ENCODE measurements at places on chromosomes 7 and 10.
A peak's percentile ranks its signal among the peaks of the same experiment; 100 is the strongest.

DNA sequence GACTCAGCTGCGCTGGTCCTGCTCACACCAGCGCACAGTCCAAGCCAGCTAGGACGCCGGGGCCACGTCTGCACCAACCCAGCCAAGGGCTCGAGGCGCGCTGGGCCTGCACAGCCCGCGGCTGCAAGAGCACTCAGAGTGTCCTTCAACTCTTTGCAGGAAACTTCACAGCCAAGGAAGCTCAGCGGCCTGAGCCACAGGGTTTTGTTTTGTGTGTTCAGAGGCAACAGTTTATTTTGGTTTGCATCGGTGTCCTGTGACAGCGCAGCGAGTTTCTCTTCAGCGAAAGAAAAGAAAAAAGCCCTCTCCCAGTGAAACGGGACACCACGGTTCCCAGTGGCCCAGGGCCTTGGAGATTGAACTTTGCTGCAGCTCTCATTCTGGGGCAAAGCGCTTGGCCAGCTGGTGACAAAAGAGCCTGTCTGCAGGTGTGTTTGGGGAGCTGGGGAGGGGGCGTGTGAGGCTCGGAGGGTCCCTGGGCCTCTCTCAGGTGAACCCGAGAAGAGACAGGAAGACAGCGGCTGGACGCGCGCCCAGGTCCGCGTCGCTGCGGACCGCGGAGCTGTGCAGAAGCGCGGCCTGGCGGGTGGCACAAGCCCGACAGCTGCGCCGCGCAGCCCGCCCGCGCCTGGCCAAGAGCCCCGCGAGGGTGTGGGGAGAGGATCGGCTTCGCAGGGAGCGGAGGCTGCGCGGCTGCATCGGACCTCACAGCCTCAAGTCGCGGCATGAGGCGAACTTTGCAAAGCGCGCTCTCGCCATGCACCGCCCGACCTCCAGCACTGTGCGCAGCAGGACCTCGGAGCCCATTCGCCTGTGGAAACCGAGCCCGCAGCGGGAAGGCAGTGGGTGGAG lies 922 bp downstream of the CXCL12 start:
- no peak for DNase-seq

- no peak for DNase-seq
These were observed 164.3 kb upstream of the AKR1E2 start for GRCh38 chr10:4661511-4662255.

GRCh38 chr7:18499407-18500177 lies 4.0 kb downstream of the HDAC9 start:
- DNase-seq: no peak

DNA sequence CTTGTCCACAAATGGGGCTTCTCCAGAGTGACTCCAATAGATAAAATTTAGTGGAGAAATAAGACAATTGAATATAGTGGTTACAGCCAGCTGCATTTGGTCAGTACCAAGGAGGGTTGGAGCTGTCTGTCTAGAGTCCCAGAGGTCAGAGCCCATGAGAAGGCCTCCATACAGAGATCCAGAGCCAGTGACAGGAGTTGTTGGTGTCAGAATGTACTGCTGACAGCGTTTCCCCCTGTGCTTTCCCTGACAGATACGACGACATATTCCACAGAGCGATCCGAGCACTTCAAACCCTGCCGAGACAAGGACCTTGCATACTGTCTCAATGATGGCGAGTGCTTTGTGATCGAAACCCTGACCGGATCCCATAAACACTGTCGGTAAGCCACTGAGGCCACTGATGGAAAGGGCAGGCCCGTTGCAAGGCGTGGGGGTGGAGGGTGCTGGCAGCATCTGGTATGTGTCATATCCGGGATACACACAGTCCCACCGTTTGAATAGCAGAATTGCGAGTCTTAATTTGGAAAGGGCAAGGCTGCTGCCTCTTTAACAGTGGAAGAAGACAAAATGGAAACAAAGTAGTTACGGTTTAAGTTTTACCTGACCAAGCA lies 483.6 kb downstream of the NRG3 start:
- no peak for DNase-seq

DNA sequence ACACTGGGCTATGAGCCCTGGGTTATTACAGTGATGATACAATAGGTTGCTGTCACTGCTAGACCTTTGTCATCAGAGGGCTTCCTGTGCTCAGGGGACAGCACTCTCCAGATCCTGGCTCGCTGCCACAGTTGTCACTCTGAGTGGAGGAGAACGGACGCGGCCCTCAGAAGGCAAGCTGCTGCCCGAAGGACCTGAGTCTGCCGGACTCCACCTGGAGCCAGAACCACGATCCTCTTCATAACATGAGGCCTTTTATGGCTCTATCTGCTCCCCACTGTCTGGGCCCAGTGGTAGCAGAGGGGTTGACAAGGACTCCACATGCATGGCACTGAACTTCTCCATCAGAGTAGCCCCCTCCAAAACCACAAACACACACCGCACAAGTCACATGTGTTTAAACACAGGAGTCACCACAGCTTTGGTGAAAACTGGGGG lies 94.7 kb upstream of the EFCAB10 start:
- DNase-seq: no peak

DNA sequence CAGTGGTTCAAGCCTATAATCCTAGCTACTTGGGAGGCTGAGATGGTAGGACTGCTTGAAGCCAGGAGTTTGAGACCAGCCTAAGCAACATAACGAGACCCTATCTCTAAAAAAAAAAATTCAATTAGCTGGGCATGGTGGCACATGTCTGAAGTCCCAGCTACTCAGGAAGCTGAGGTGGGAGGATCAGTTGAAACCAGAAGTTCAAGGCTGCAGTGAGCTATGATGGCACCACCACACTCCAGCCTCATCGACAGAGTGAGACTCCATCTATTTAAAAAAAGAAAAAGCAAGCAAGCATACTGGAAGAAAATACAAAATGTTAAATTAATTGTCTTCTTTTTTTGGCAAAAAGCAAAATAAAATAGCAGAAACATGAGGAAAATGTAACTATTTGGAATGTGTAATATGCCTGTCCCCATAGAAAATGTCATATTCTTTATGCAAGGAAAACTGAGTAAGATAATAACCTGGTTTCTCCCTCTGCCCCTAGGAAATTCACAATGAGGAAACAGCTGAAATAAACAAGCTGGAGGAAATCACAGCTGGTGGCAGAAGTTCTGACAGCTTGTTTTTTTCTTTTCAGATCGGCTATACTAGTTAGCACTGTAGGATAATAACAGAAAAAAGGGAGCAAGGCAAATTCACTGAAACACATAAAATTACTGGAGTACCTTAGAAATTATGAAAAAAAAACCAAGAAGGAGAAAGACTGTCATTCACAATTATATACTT lies 48.5 kb downstream of the HERPUD2 start:
- DNase-seq: no peak

- DNase-seq: no peak
These were observed 235.4 kb upstream of the HABP2 start for GRCh38 chr10:113317489-113317888.

DNA sequence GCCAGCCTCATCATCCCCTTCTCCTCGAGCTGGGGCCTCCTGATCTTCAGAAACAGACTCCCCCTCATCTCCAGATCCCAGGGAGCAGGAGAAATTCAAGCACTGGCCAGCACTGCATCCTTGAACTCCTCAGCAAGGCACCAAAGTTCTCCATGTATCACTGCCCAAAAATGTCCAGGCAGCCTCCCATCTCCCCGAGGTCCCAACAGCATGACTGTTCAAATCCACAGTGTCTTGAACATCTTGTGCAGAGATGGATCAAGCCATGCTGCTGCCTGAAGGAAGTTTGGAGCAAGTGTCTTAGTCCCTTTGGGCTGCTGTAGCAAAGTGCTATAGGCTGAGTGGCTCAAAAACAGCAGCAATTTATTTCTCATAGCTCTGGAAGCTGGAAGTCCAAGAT lies 115.5 kb upstream of the GALNT17 start:
- no peak for DNase-seq

GRCh38 chr7:25843467-25843866 lies 308.5 kb upstream of the NFE2L3 start:
- no peak for DNase-seq

DNA sequence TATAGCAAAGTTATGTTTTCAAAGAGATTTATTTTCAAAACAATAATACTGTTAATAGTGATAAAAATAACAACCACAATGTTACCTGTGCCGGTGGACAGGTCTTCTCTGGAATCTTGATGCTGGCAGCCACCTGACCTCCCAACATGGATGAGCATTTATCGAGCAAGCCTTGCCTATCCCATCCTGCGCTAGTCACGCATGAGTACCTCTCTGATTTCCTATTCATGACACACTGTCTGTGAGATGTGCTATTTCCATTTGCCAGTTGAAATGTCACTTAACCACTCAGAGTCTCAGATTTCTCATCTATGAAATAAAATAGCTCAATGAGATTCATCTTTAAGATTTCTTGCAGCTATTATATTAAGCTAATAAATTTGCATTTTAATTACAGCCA lies 341.2 kb upstream of the VWC2 start:
- DNase-seq: no peak

GRCh38 chr10:16752099-16752498 lies 65.1 kb downstream of the RSU1 start:
- DNase-seq: no peak

DNA sequence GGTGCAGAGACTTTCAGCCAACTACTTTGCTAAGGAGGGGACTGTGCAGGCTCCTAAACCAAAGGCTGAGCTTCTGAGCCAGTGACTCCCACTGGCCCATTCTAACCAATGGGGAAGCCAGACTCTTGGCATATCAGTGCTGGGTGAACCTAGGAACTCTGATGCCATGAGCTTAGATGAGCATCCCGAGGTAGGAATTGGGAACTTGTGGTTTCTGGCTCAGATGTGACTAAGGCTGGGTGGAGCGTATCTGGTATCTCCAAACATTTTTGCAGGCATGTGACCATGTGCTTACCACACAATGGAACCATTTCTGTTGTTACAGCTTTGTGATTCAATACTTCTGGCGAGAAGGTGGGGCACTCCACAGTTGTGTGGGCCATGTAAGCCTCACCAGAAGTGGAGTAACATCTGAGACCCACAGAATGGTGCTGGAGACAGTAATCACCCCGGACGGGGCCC lies 2.5 kb upstream of the AVPI1 start:
- DNase-seq: peak; percentile 91

GRCh38 chr7:92485267-92485892 lies 7.6 kb upstream of the ERVW-1 start:
- DNase-seq: no peak

- no peak for DNase-seq
These were observed 3.4 kb upstream of the MUC12 start for GRCh38 chr7:100965723-100966541.

DNA sequence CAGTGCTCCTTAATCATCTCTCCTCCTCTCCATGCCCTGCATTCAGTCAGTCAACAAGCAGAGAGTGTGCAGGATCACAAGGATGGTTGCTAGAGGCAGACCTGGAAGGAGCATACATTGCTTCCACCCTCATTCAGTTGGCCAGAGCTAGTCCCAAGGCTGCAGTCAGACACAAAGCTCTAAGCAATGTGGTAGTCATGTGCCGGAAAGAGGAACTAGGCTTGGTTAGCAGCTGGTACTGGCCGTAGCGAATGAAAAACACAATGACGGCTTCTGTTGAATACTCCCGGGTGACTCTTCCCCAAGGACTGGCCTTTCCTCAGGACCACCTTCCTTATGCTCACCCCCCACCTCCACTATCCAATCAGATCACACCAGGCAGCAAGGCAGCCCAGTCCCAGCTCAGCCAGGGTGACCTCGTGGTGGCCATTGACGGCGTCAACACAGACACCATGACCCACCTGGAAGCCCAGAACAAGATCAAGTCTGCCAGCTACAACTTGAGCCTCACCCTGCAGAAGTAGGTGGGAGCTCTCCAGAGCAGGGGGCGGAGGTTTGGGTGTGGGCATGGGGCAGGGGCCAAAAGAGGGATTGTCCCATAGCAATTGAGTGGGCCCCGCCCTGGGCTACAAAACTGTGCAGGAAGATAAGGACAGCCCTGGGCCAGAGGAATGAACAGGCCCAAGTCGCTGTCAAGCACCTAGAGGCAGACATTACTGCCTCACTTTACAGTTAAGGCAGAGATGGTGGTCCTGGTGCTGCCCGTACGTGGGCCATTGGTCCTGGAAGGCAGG lies 10.9 kb downstream of the LDB3 start:
- no peak for DNase-seq

GRCh38 chr10:608331-609261 lies 80.9 kb downstream of the DIP2C start:
- DNase-seq: no peak

DNA sequence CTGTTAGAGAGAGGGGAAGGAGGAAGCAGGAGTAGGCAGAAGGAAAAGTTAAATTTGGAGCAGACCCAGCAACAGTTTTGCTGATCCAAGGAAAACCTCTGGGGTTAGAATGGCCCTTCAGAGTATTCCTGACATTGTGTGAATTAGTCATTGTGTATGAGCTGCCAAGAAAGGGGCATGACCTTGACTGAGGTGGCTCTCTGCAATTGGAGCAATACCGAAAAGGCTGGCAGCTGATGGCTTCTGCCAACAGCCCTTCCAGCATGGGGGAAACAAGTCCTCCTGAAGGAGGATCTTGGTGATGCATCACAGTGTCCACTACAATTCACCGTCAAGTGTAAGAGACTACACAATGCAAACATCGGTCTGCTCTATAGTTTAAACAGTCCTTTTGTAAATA lies 20.6 kb upstream of the WASL start:
- no peak for DNase-seq

- DNase-seq: peak; percentile 77
These were observed 26.0 kb upstream of the JMJD1C start for GRCh38 chr10:63491588-63492316.

DNA sequence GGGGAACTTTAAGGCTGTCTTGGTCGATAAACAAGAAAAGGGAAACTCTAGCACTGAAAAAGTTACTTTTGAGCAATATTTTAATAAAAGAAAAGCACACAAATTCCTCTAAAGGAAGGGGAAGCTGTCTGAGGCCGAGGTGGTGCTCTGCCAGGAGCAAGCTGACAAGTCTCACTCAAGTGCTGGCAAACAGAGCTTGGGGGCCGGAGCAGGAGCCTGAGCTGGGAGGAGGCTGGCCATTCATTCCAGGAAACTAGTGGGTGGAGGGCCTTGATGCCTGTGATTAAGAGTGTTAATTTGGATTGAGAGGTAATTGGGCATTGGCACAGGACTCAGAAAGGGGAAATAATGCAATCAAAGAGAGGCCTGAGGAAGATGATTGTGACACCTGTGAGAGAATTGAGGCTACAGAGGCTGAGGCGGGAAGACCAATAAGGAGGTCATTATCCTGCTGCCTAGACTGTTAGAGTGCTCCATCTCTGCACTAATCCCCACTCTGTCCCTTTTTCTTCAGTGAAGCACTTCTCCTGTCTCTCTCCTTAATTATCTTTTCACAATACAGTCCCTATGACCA lies 154.9 kb upstream of the COL1A2 start:
- DNase-seq: no peak

- DNase-seq: no peak
These were observed 161.2 kb downstream of the TAX1BP1 start for GRCh38 chr7:27901028-27901760.
